CD4-positive, alpha-beta T cell treated with Interleukin-17A for 1 hour (primary cell): ENCODE measurements at places on chromosomes 1 and 21.

GRCh38 chr1:156086256-156086662 is 4.0 kb upstream of the MEX3A start:
- no peak for DNase-seq

- no peak for DNase-seq
Observed at GRCh38 chr1:175635092-175635491, 108.3 kb downstream of the TNR start.

DNA sequence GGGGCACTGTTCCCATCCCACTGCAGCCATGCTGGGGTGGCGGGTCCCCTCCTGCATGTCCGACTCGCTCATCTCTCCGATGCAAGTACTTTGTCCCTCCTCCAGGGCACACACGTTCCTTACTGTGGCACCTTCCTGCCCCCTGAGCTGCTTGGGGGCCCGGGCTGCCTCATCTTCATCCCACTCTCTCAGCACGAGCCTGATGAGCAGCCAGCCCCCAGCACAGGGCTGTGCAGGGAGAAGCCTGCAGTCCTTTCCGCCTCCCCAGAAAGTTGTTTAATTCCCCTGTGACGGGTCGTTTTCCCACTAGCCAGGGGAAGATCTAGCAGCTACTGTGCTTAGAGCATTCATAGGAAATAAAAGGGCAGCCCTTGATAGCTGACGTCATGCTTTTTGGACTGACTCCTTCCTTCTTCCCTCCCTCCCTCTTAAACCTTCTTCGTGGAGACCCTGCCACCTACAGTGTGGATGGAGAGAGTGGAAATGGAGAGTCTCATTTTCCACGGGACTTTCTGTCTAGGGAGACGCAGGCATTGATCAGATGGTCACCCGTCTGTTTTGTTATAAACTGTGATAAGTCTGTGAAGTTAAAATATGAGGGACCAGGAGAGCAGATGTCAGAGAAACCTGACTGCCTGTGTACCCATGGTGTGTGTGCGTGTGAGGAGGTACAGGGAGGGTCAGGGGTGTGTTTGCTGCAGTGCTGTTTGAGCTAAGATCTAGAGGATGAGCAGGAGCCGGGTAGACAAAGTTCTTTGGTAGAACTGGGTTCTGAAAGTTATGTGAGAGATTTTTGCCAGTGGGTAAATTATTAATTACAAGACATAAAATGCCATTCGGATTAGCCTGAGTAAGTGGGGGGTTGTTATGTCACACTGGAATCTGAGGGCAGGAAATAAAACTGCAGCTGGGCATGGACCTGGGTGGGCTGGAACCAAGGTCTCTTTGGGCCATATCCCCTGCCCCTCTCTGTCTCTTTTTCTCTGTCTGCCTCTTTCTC is 34.3 kb downstream of the GPR137B start:
- DNase-seq: no peak

GRCh38 chr1:55443175-55443915 is 228.2 kb upstream of the USP24 start:
- no peak for DNase-seq

DNA sequence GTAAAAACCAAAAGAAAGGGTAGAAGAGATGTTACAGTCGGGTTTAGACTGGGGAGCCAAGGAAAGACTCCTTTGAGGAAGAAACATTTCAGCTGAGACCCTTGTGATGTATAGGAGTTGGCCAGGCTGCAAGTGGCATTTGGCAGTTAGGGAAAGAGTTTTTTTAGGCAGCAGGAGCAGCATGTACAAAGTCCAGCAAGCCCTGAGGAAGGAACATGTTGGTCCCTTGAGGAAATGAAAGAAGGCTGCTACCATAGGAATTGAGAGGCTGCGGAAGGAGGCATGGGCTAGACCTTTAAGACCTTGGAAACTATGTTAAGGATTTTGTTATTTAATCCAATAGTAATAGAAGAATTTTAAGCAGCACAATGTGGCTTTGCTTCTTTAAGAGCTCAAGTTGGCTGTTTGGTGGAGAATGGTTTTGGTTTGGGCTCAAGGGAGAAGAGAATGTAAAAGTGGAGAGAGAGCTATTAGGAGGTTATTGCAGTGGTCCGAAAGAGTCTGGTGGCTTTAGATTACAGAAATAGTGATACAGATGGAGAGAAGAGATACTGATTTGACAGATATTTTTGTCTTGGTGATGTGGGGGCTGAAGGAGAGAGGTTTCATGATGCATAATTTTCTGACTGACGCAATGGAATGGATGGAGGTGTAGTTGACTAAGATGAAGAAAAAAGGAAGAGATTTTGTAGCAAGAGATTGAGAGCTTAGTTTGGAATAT is 26.6 kb downstream of the SMAP2 start:
- no peak for DNase-seq

DNA sequence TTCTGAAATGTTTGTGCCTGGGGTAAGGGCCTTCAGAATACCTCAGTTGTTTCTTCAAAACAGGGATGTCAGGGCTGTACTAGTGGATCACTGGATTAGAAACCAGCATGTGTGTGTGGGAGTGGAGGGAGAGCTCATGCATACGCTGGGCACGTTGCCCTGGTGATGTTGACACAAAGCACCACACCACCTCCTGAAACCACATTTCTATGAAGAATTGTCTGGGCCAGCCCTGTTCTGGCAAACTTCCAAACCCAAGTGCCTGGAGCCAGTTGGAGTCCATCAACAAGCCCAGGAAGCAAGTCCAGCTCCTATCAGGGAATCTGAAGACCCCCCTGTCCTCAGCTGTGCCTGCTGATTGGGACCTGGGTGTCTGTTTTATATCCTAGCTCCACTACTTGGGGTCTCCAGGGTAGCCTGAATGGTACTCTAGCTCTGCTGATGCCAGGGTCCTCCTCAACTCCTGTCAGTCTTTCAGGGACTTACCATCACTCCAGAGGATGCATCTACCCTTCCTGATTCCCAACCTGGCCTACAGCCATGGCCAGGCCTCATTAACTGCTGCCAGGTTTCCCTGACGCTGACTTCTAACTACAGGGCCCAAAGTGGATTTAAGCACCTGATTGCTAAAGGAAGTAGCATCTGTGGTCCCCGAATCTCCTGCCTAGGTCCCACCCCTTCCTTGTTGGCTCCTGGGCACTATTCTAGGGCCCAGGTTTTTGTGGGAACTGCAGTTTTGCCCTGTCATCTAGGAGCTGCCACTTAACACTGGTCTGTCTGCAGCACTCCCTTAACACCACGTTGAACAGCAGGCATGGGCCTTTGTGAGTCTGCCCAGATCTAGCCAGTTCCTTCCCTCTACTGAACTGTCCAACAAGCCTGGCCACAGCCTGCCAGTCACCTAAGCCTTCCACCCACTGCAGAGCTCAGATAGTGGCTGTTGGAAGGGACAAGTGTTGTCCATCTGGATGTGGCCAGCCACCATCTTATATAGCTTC is 45.5 kb downstream of the LPAR3 start:
- peak; percentile 50 for DNase-seq
